ENCODE measurements at places on chromosomes 13 and 19. TPM values are rescaled to one million over a fixed set of nuclear protein-coding genes. Genes with fewer than 3 reads are reported as not detected.

The TEX101 gene
- 0.06 TPM for polyA plus RNA-seq

The TNNT1 gene
- polyA plus RNA-seq, result 2.9 TPM

The PIBF1 gene
- polyA plus RNA-seq, result 40.5 TPM

The PTGIR gene
- polyA plus RNA-seq, result 1.5 TPM

The PCDH20 gene
- polyA plus RNA-seq, result 9.2 TPM

The NCAN gene
- polyA plus RNA-seq, result 0.27 TPM

DNA sequence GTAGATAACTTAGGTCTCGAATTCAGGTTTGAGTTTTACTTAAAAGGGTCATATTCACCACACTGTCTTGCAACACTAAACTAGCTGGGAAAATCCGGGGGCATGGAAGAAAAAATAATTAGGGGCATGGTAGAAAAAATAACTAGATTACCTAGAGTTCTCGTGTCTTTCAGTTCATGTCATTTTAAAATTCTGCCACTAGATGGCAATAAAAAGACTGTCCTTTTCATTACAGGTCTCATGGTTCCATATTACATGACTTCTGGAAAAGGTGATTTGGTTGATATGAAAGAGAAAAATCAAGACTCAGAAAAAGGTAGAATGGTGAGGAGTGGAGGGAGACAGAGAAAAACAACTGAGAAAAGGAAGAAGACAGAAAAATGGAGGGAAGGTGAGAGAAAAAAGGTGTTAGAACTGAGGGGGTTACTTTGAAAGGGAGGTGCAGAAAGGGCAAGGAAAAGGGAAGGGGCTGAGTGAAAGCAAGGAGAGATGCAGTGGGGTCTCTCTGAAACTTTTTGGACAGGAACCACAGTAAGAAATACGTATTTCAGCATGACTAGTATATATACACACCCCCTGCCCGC is 299.0 kb downstream of the KLF12 start:
- peak; percentile 22 for DNase-seq

GRCh38 chr13:40933508-40934204 is 85.5 kb downstream of the ELF1 start:
- DNase-seq, result no peak

- no peak for DNase-seq
Measured at GRCh38 chr13:54953786-54954185, 1925.2 kb downstream of the OLFM4 start.

- no peak for DNase-seq
Measured at GRCh38 chr19:50721441-50722137, 1.6 kb upstream of the CLEC11A start.

GRCh38 chr13:31749929-31750328 is 10.6 kb downstream of the RXFP2 start:
- DNase-seq, result no peak

- DNase-seq, result no peak
Measured at GRCh38 chr19:10975374-10976130, 14.7 kb downstream of the SMARCA4 start.
